ENCODE measurements at places on chromosomes 13 and 19. TPM values are rescaled to one million over a fixed set of nuclear protein-coding genes. Genes with fewer than 3 reads are reported as not detected.

GRCh38 chr13:65336087-65336749 lies 1893.9 kb downstream of the PCDH9 start:
- H3K4me1 ChIP-seq, result no peaks in the 10 kb centered on the region
- H3K36me3 ChIP-seq, result no peaks in the 10 kb centered on the region
- no peak overlapping the region for H3K4me3 ChIP-seq
- H3K27ac ChIP-seq, result no peak overlapping the region
- DNase-seq, result no peak
- H3K27me3 ChIP-seq, result no peaks in the 10 kb centered on the region

GRCh38 chr19:55437410-55437809 lies 5.7 kb downstream of the SHISA7 start:
- DNase-seq, result no peak
- H3K4me1 ChIP-seq, result peaks cover 20% of the 10 kb centered on the region
- H3K27me3 ChIP-seq, result peaks cover 17% of the 10 kb centered on the region
- H3K27ac ChIP-seq, result no peak overlapping the region
- H3K4me3 ChIP-seq, result no peak overlapping the region

GRCh38 chr19:51547397-51548212 lies 16.1 kb upstream of the SIGLEC6 start:
- no peak for DNase-seq
- H3K4me1 ChIP-seq, result no peaks in the 10 kb centered on the region
- no peaks in the 10 kb centered on the region for H3K36me3 ChIP-seq
- H3K27me3 ChIP-seq, result no peaks in the 10 kb centered on the region

GRCh38 chr13:112245179-112245724 lies 130.9 kb upstream of the SPACA7 start:
- H3K27ac ChIP-seq, result no peak overlapping the region
- H3K36me3 ChIP-seq, result no peaks in the 10 kb centered on the region
- no peak overlapping the region for H3K4me3 ChIP-seq
- no peaks in the 10 kb centered on the region for H3K27me3 ChIP-seq

GRCh38 chr13:110323172-110323891 lies 16.2 kb downstream of the COL4A2 start:
- peaks cover 47% of the 10 kb centered on the region for H3K4me1 ChIP-seq
- H3K4me3 ChIP-seq, result no peak overlapping the region
- no peaks in the 10 kb centered on the region for H3K36me3 ChIP-seq
- peak overlapping the region; percentile 50 for H3K27ac ChIP-seq
- no peaks in the 10 kb centered on the region for H3K27me3 ChIP-seq
- no peak for DNase-seq

The KLK4 gene
- total RNA-seq, result not detected

GRCh38 chr19:1690699-1691307 lies 38.4 kb upstream of the TCF3 start:
- H3K36me3 ChIP-seq, result no peaks in the 10 kb centered on the region
- H3K4me3 ChIP-seq, result no peak overlapping the region
- H3K27ac ChIP-seq, result no peak overlapping the region
- H3K27me3 ChIP-seq, result no peaks in the 10 kb centered on the region
- no peak for DNase-seq

The ZNF587B gene
- 17.9 TPM for total RNA-seq

The CACNG8 gene
- not detected for total RNA-seq

GRCh38 chr19:33418871-33419787 lies 45.6 kb downstream of the CEBPG start:
- H3K27ac ChIP-seq, result no peak overlapping the region
- no peaks in the 10 kb centered on the region for H3K27me3 ChIP-seq
- no peak for DNase-seq
- H3K4me3 ChIP-seq, result no peak overlapping the region

DNA sequence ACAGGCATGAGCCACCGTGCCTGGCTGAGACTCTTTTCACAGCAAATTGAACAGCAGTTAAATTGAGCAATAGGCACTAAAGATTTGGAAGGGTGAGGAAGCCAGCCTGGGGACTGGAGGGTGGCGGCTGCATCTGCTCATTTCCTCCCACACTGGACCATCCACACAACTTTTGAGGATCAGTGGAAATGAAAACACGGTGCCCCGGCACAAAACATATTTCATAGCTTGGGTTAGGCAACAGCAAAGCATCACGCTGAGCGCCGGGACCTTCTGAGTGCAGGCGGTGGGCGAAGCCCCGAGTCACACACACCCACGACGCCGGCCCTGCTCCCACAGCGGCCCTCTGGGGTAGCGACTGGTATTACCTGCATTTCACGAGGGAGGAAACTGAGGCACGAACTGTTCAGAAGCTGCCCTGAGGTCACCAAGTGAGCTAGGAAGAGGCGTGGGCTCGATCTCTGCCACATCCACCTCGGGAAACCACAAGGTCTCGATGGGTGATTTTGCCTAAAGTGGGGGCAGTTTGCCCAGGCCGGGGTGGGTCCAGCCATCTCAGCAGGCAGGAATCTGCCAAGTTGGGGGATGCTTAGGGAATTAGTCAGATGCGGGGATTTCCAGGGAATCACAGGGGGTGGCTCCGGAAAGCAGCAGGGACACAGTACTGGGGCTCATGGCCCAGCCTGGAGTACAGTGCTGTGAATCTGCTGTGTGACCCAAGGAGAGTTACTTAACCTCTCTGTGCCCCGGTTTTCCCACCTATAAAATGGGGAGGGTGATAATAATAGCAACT lies 3.5 kb upstream of the SBNO2 start:
- no peak for DNase-seq
- H3K4me1 ChIP-seq, result peaks cover 40% of the 10 kb centered on the region
- peak overlapping the region; percentile 84 for H3K27ac ChIP-seq
- H3K36me3 ChIP-seq, result no peaks in the 10 kb centered on the region

The IL11 gene
- not detected for total RNA-seq

DNA sequence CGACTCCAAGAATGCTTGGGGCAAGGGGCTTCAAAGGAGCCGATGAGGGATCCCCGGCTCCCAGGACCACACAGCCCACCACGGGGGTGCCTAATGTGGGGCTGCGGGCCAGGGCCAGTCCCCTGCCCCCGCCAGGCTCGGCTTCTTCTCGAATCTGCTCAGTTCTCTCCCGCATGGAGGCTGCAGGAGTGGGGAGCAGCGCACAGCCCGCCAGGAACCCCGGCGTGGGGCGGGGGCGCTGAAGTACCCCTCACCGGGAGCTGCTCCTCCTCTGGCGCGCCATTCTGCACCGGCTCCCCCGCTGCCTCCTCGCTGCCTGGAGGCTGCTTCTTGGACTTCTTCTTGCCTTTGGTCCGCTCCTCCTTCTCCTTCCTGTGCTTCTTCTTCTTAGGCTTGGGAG lies 14.7 kb downstream of the IZUMO4 start:
- no peaks in the 10 kb centered on the region for H3K4me1 ChIP-seq
- no peak overlapping the region for H3K27ac ChIP-seq
- no peak for DNase-seq
- no peak overlapping the region for H3K4me3 ChIP-seq
- peaks cover 84% of the 10 kb centered on the region for H3K36me3 ChIP-seq
- H3K27me3 ChIP-seq, result no peaks in the 10 kb centered on the region

The ZNF492 gene
- not detected for total RNA-seq

GRCh38 chr19:11387162-11388034 lies 3.3 kb upstream of the EPOR start:
- no peaks in the 10 kb centered on the region for H3K27me3 ChIP-seq
- H3K4me1 ChIP-seq, result peaks cover 19% of the 10 kb centered on the region
- no peaks in the 10 kb centered on the region for H3K36me3 ChIP-seq
- no peak overlapping the region for H3K4me3 ChIP-seq
- no peak for DNase-seq

DNA sequence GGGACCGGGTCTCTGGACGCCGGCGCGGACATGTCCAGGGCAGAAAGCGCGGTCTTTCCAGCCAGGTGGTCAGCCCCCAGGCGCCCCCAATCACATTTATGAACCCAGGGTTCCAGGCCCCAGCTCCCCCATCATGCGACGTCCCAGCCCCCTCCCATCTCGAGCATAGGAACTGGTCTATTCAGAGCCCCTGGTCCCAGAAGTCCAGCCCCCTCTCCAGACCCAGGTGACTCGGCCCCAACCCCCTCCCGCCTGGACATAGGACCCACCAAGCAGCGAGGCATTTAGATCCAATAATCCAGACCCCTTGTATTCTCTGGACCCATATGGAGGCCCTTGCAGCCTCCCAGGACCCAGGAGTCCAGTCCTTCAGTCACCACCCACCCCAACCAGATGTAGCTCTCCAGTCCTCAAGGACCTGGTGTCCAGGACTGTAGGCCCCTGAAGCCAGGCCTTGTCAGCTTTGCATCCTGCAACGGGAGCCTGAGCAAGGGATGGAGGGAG lies 501 bp downstream of the APLP1 start:
- peaks cover 18% of the 10 kb centered on the region for H3K4me1 ChIP-seq
- H3K27ac ChIP-seq, result no peak overlapping the region
- H3K4me3 ChIP-seq, result peak overlapping the region; percentile 64

The KDELR1 gene
- total RNA-seq, result 90.8 TPM

GRCh38 chr13:49265822-49266221 lies 18.1 kb downstream of the CDADC1 start:
- H3K27me3 ChIP-seq, result no peaks in the 10 kb centered on the region
- DNase-seq, result no peak
- no peak overlapping the region for H3K27ac ChIP-seq

DNA sequence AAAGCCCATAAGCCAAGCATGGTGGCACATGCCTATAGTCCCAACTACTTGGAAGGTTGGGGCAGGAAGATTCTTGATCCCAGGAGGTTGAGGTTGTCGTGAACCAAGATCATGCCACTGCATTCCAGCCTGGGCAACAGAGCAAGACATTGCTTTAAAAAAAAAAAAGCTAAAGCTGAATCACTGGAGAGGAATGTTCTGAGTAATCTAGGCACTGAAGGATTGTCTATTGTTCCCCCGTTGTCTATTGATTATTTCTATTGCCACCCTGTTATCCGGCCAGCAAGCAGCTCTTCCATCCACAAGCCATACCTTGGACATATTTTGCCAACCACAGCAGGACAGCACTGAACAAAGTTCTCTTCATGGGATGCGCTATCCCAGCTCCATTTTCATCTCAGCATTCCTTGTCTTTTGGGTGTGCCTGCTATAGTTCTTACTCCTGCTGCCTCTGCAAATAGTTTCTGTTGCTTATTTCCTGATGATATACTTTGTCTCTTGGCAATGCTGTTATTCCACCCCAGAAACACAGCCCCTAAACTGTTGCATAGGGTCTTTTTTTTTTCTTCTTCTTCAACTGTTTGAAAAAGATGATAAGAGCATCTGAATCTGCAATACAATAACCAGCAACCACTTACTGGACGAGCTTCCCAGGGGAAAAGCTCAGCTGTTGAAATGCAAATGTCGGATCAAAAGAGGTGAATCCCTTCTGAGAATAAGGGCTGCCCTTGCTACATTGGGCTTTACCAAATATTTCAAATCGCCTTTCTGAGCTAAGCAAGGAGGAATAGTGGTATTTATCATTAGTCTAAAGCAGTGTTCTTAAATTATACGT lies 22.2 kb upstream of the SIAH3 start:
- H3K27ac ChIP-seq, result no peak overlapping the region
- H3K4me1 ChIP-seq, result no peaks in the 10 kb centered on the region
- no peaks in the 10 kb centered on the region for H3K36me3 ChIP-seq
- H3K4me3 ChIP-seq, result no peak overlapping the region

GRCh38 chr19:45809643-45810159 lies 5.4 kb downstream of the RSPH6A start:
- no peak for DNase-seq
- no peaks in the 10 kb centered on the region for H3K27me3 ChIP-seq
- no peak overlapping the region for H3K27ac ChIP-seq
- H3K4me3 ChIP-seq, result no peak overlapping the region
- H3K36me3 ChIP-seq, result no peaks in the 10 kb centered on the region

GRCh38 chr19:46491975-46492682 lies 3.5 kb downstream of the PNMA8B start:
- H3K27ac ChIP-seq, result peak overlapping the region; percentile 50
- no peak overlapping the region for H3K4me3 ChIP-seq
- no peaks in the 10 kb centered on the region for H3K36me3 ChIP-seq

The STRN4 gene
- 85.0 TPM for total RNA-seq

DNA sequence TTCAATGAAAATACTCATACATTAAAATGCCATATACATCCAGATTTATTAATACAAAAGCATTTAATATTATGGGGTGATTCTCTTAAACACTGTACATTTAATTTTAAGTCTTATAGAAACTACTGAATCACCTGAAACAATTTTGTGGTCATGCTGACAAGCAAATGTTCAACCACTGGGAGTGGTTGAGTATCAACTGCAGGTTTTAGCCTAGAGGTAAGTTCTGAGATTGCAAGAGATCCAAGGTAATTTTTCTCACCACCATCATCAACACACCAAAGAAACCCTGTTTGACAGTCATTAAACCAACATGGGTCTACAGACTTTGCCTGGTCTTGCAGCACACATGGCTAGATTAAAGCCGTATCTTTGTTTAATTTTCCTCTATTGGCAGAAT lies 196.3 kb downstream of the LHFPL6 start:
- H3K4me1 ChIP-seq, result peaks cover 33% of the 10 kb centered on the region
- no peak overlapping the region for H3K4me3 ChIP-seq
- H3K36me3 ChIP-seq, result no peaks in the 10 kb centered on the region
- H3K27me3 ChIP-seq, result no peaks in the 10 kb centered on the region
- H3K27ac ChIP-seq, result no peak overlapping the region

The ICAM3 gene
- 7.9 TPM for total RNA-seq

The MAMSTR gene
- 3.4 TPM for total RNA-seq

DNA sequence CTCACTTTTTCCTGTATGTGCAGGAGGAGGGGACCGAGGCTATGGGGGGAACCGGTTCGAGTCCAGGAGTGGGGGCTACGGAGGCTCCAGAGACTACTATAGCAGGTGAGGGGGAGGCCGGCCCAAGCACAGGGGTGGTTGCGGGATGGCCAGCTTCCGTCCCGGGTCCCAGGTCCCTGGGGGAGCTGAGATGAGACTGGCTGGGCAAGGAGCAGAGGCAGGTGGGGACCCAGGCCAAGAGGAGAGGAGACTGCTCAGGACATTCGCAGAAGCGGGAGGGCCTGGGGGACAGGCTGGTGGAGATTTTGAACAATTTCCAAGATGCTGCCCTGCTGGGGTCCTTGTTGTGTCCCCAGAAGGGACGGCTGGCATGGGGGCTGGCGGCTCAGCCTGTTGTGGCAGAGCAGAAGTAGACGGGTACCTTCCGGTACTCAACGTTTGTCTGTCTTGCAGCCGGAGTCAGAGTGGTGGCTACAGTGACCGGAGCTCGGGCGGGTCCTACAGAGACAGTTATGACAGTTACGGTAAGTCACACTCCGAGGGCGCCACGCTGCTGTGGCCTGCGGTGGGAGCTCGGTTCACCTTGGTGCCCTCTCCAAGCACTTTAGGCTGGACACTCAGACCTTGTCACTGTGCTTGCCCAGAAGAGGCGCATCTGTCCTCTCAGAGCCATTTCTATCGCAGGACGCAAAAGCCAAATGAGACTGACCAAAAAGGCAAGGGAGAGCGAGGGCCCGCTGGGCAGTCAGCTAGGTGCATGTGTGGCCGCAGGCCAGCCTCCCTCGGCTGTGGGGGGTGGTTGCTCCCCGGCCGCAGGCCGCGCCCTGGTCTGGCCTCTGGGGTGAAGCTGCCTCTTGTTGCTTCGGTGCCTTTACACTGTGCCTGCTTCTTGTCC lies 2.6 kb downstream of the CIRBP start:
- H3K4me1 ChIP-seq, result peaks cover 83% of the 10 kb centered on the region
- H3K36me3 ChIP-seq, result no peaks in the 10 kb centered on the region
- peak overlapping the region; percentile 99 for H3K27ac ChIP-seq
- H3K27me3 ChIP-seq, result no peaks in the 10 kb centered on the region
- H3K4me3 ChIP-seq, result peak overlapping the region; percentile 94
